Small intestine (tissue), 16 donors: ENCODE measurements at places on chromosomes 12 and 14.

- no peak for DNase-seq
Observed at GRCh38 chr12:107718606-107719005, 33.0 kb downstream of the PWP1 start.

DNA sequence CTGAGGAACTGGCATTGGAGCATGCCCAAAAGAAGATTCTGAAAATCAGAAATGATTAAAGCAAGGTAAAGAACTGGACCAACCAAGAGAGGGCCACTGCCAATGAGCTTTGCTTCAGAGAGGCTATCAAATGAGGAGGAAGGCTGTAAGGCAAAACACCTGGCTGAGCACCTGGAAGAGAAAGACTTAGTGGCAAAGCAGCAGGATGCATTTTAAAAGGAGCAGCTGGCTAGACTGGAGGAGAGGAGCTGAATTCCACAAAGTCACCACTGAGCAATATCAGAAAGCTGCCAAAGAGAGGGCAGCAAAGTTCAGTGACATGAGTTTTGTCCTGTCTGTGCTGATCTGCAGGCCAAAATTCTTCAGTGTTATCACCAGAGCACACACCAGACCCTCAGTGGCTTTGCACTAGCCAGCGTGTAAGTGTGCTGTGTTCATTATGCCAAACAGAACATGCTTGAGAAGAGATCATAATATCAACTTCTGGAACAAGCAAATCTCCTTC, 338.7 kb downstream of the TRHDE start:
- DNase-seq, result no peak

- DNase-seq, result no peak
Observed at GRCh38 chr12:28086521-28087155, 103.6 kb upstream of the CCDC91 start.

- no peak for DNase-seq
Observed at GRCh38 chr12:15982471-15982870, 71.3 kb downstream of the DERA start.

- no peak for DNase-seq
Observed at GRCh38 chr14:96745500-96746051, 51.6 kb upstream of the VRK1 start.

GRCh38 chr14:78697341-78697740, 527.2 kb downstream of the NRXN3 start:
- peak; percentile 2 for DNase-seq

DNA sequence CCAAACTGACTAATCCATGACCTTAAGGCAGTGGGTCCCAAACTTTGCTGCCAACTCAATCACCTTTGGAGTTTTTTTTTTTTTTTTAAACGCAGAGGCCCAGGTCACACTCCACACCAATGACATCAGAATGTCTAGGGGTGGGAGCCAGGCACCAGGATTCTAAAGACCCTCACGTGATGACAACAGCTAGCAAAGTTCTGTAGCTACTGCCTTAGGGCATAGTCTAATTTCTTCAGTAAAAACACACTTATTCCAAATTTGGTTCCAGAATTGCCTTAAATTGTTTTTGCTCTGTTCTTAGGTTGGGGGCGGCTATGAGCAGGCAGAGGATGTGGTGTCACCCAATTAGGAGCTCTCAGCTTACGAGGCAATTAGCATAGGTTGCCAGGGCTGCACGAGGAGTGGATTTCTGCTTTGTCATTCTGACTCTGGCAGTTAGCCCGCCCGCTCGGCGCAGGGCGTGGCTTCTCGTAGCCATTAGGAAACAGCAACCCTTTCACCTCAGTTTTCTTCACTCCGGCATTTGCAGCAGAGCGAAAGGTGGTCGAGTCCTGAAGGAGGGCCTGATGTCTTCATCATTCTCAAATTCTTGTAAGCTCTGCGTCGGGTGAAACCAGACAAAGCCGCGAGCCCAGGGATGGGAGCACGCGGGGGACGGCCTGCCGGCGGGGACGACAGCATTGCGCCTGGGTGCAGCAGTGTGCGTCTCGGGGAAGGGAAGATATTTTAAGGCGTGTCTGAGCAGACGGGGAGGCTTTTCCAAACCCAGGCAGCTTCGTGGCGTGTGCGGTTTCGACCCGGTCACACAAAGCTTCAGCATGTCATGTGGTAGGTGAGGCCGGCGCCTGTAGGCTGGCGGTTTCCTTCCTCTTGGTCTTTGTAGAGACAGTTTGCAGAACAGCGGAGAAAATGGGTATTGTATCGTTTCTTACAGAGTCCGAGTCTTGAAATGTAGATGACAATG, 16.7 kb upstream of the EID3 start:
- DNase-seq, result peak; percentile 97

DNA sequence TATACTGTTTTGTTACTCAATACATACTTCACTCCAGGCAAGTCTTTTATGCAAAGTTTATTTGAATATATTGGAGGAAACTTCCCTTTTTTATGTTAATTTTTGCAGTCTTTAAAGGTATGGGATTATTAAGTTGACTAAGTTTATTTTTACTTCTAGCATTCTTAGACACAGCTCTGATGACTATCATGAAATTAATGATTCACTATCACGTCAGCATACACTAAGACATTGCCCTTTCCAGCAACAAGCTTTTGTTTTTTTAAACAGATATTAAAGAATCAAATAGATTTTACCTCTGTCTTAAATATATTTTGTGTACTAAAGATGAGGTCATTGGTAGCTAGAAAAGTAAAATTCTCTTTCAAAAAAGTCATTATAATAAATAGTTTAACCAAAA, 52.1 kb downstream of the DERA start:
- DNase-seq, result no peak

DNA sequence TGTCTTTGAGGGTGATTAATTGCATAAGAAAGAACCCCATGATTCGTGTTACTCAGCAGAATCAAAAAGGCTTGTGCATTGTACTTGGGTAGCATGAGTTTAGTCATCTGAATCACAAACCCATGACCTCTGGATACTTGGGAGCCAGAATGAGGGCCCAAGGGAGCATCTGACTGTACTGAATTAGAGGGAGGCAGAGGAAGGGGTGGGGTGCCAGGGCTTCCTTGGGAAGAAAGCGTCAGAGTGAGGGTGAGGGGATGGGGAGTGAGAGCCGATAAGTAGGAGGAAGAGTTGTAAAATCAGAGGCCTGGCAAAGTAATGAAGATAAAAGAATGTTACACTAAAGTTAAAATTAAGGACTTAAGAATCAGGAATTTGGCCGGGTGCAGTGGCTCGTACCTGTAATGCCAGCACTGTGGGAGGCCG, 29.8 kb downstream of the GPRC5D start:
- no peak for DNase-seq

GRCh38 chr12:110316861-110317260, 35.8 kb downstream of the ATP2A2 start:
- no peak for DNase-seq

DNA sequence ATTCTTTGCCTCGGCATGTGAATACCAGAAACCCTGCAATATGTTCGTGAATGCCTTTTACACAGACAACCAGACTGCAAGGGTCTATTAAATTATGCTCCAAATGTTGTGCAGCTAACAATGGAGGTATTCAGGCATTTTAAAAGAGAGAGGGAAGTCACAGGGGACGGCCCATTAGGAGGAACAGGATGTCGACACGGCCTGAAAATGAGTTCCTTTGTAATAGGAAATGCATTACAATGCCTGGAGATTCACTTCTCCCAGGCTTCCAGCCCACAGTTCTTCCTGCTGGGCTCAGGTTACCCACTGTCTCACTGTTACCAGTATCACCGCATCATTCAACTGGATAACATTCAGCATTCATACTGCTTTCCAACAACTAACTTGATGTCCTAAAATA, 2.5 kb downstream of the DUSP6 start:
- DNase-seq, result no peak

GRCh38 chr14:68217791-68218340, 398.3 kb downstream of the RAD51B start:
- no peak for DNase-seq

DNA sequence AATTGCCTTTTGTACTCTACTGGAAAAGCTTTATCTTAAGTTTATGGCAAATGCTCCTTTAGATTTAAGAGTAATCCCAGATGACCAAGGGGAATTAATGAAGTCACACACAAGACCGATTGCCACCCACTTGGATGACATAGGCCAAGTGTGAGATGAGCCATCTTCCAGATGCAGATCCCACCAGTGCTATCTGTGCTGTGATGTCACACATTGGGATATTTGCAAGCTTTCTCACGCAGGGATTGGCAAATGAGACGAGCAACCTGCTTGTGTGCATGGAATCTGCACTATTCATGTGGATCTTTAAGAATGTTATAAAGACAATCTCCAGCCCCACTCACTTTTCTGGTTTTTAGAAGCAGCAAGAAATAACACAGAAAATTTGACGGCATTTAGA, 602.1 kb upstream of the TMEM132C start:
- DNase-seq, result no peak

GRCh38 chr14:102188187-102188586, 48.5 kb downstream of the WDR20 start:
- no peak for DNase-seq

DNA sequence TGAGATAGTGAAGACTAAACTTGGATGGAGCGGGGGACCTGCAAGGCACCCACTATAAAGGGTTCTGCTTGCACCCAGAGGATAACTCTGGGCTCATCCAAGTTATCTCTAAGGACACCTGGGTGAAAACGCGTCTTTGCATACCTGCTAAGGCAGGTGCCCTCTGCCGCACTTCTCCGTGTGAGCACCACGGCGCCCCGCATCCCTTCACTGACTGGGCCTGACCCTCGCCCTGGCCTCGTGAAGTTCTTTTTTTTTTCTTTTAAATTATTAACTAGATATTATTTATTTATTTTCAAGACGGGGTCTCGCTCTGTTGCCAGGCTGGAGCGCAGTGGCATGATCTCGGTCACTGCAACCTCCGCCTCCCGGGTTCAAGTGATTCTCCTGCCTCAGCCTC, 20.0 kb upstream of the APOF start:
- no peak for DNase-seq

DNA sequence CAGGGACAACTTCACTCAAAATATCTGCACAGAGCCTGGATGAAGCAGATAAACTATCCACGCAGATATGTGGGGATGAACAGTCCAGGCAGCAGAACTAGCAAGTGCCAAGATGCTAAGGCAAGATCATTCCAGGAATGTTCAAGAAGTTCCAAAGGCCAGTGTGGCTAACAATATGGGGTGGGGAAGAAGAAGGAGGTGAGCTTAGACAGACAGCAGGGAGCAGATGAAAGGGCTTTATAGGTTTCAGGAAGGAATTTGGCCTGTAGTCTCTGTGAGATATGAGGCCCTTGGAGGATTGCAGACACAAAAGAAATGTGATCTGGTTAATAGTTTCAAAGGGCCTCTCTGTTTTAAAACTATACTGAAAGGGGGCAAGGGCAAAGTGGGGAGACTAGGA, 63.5 kb upstream of the PPM1H start:
- DNase-seq, result peak; percentile 31

- DNase-seq, result no peak
Observed at GRCh38 chr12:95836185-95836609, 22.6 kb upstream of the SNRPF start.

GRCh38 chr12:67772267-67773169, 124.0 kb downstream of the DYRK2 start:
- DNase-seq, result no peak

DNA sequence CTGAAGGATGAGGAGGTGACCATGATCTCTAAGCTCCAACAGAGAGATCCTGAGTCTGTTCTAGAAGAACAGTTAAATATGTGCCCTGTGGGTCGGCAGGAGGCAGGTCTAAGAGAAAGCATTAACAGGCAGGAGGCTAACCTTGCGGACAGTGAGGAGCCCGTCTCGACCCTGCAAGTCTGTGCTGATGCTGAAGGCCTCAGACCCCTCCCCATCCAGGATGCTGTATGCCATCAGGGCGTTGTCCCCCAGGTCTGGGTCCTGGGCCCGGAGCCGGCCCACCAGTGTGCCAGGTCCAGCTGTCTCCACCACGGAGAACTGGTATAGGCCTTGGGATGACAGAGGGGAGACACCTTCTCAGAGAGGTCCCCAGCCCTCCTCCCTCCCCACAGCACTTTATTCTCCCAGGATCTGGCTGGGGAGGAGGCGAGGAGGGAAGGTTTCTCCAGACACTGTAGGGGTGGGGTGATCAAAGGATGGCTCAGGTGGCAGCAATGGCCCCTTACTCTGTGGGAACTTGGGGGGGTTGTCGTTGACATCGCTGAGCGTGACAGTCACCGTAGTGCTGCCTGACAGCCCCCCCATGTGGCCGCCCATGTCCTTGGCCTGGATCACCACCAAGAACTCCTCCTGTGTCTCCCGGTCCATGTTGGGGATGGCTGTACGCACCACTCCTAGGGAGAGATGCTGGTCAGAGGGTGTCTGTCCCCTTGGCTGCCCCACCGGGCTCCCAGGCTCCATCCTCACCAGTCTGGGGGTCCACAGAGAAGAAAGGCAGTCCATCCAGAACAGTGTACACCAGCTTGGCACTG, 3.1 kb downstream of the CDH24 start:
- no peak for DNase-seq

DNA sequence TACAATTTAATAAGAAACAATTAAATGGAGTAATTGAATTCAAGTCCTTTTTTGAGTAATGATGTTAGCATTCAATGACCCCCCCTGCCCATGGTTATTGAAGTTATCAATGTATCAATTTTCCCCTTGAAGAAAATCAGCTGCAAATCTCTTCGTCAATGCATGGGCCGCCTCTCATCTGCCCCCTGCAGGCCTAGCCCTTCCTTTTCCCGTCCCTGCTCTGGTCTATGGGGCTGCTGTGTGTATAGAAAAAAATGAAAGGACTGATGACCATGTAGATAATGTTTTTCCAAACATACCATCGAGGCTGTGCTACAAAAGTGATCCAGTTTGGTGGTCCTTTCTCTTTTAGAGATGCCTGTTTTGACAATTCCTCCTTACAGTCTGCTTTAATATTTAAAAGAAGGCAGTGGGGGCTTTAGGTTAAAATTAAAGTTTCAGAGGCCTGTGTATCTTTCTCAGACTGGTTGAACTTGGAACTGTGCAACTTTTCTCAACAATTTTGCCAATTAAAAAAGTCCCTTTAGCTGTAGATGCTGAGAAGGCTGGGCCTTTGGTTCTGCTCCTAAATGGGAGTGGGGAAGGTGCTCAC, 98.4 kb downstream of the APAF1 start:
- DNase-seq, result peak; percentile 14

- DNase-seq, result no peak
Observed at GRCh38 chr12:124861492-124861891, 2.2 kb downstream of the SCARB1 start.

DNA sequence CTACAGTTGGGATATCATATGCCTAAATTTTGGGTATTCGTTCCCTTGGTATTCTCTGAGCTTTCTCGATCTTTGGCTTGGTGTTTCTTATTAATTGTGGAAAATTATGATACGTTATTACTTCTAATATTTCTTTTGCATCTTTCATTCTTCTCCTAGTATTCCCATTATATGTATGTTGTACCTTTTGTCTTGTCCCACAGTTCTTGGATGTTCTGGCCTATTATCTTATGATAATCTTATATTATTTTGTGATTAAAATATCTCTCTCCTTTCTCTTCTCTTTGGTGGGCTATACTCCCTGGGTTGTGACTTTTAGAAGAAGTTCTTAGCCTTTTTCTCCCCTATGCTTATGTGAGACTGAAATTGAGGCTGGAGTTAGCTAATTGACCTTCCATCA, 25.2 kb downstream of the PTCSC3 start:
- DNase-seq, result no peak

- DNase-seq, result no peak
Observed at GRCh38 chr14:52040598-52040997, 28.3 kb downstream of the NID2 start.
